ENCODE measurements at places on chromosomes 6 and 20.

GRCh38 chr6:107547451-107547840 is 57.5 kb downstream of the SOBP start:
- DNase-seq = no peak

DNA sequence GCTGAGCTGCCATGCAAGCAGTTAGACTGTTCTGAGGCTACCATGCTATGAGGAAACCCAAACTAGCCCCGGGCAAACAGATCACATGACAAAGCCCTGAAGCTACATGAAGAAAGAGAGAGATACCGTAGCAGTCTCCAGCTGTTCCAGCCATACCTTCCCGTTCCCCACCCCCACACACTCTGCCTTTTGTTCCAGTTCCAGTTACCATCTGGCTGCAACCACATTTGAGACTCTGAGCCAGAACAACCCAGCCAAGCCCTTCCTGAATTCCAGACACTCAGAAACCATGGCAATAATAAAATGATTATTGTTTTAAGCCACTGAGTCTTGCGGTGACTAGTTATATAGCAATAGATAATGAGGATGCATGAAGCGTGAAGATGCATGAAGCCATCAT is 28.3 kb downstream of the RIN2 start:
- DNase-seq = no peak

DNA sequence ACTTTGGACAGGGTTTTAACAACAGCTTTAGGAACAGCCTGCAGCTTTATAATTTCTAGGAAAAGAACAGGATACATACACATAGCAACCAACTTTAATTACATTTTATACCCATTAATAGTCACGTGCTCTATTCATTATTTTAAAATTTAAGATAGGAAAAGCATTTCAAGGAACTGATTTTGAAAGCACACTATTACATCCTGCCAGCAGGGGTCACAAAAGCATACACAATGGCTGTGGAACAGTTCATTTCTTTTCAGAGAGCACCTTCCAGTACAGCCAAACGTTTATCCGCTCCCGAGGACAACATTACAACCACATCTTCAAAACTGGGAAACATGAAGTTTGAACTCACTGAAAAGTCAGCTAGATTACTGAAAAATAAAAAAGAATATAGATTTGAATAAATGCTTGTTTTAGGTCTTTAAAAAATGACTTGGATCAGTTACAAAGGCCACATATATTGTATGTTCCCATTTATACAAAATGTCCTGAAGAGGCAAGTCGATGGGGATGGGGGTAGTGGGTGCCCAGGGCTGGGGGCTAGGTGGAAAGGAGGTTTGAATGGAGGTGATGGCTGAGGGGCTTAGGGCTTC is 104.6 kb upstream of the EXOC2 start:
- DNase-seq = no peak

GRCh38 chr6:17318435-17319165 is 37.4 kb downstream of the RBM24 start:
- no peak for DNase-seq

DNA sequence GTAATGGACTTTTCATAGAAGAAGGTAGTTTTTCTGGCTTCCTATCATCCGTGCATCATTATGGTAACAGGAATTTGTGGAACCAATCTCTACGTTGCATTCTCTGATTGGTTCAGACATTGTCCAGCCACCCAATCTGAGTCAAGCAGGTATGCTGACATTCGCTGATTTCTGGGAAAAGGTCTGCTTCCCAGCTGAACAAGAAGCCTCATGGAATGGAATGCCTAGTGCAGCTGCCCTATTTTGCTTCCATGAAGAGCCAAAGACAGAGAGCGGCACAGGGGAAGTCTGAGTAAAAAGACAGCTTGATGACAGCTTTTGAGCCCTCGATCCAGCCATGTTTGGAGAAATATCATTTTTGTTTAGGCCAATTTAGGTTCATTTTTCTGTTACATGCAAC is 38.5 kb upstream of the TXLNB start:
- DNase-seq = no peak

DNA sequence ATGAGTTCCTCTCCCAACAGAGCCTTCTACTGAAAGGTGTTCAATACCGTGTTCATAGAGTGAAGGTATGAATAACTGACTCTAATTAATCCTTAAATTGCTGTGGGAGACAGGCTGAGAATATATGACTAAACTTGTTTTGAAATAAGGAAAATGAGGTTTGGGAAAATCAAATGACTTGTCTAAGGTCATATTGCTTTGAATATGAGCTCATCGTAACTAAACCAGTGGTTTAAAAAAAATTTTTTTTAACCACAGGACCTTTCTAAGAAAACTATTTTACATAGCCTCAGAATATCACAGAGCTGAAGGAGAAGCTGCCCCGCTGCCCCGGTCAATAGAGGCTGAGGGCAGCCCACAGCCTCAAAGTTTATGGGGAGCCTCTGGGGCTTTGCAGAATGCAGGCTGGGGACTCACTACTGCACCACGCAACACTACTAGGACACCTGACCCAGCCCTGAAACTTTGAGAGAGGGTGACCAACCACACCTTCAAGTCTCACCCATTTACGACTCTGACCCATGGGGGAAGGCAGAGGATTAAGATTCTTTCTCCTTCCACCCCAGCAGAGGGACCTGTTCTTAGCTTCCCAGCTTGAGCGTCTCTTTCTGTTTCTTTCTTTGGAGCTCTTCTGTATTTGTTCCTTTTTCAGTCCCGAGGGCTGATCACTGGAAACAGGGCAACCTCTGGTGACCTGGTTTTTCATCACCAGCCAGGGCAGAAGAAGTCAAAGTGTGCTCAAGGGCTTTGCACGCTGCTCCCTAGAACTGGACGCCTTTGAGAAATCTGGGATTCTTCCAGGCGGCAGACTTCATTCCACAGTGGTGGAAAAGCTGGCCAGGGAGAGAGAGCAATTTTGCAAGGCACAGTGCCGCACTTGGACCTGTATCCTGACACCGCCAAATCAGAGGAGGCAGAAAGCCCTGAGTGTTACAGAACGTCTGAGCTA is 220.2 kb downstream of the ATXN1 start:
- DNase-seq = no peak

GRCh38 chr6:129844118-129844891 is 16.8 kb downstream of the TMEM244 start:
- no peak for DNase-seq

DNA sequence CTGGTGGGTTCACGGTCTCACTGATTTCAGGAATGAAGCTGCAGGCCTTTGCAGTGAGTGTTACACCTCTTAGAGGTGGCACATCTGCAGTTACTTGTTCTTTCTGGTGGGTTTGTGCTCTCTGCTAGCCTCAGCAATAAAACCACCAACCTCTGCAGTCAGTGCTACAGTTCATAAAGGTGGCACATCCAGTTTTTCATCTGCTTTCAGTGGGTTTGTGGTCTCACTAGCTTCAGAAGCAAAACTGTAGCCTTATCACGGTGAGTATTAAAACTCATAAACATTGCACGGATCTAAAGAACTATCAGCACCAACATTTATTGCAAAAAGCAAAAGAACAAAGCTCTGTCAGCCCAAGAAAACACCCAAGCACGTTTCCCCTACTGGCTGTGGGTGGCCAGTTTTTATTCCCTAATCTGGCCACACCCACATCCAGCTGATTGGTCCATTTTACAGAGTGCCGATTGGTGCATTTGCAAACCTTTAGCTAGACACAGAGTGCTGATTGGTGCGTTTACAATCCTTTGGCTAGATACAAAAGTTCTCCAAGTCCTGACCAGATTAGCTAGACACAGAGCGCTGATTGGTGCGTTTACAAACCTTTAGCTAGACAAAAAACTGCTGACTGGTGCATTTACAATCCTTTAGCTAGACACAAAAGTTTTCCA is 3.4 kb upstream of the TMEM14C start:
- DNase-seq = no peak

DNA sequence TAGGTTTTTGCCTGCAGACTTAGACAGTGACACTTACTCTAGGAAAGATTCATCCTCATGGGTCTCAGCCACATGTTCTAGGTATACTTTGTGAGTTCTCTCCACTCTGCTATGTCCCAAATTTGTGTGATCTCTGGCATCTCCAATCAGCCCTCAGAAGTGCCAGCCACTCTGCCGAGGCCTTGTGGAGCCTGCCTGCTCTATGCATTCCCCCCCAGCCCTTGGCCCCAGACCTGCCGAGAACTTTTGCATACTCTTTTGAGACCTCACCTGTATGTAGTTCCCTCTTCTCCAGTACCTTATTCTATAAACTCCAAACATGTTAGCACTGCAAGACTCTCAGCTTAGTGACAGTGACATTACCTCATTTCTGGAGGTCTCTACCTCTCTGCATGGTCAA is 2170.5 kb upstream of the DEFB115 start:
- no peak for DNase-seq

- DNase-seq = no peak
Measured at GRCh38 chr20:61120595-61121515, 131.2 kb upstream of the CDH4 start.

DNA sequence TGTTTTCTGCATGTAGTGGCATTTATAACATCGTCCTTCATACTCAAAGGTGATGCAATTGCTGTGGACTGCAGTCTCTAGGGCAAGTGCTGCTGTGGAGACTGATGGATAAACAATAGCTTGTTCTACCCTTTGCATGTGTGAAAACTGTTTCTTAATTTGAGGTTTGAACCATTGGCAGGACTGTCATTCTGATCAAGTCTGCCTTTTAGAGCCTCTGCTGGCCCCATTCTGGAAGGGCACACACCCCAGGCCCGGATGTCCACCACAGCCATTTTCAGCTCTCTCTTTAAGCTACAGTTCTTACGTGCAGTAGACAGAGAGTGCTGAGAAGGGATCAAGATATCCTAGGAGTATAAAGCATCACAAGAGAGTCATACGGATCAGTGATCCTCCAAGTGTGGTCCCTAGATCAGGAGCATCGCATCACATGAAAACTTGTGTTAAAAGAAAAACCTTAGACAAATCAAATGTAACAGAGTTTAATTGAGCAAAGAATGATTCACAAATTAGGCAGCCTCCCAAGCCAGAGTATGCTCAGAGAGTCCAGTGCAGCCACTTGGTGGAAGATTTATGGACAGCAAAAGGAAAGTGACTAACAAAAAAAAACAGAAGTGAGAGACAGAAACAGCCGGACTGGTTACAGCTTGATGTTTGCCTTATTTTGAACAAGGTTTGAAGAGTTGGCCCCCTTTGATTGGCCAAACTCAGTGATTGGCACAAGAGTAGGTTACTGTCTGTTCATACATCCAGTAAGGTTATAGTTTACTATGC is 52.0 kb downstream of the FRK start:
- DNase-seq = no peak

DNA sequence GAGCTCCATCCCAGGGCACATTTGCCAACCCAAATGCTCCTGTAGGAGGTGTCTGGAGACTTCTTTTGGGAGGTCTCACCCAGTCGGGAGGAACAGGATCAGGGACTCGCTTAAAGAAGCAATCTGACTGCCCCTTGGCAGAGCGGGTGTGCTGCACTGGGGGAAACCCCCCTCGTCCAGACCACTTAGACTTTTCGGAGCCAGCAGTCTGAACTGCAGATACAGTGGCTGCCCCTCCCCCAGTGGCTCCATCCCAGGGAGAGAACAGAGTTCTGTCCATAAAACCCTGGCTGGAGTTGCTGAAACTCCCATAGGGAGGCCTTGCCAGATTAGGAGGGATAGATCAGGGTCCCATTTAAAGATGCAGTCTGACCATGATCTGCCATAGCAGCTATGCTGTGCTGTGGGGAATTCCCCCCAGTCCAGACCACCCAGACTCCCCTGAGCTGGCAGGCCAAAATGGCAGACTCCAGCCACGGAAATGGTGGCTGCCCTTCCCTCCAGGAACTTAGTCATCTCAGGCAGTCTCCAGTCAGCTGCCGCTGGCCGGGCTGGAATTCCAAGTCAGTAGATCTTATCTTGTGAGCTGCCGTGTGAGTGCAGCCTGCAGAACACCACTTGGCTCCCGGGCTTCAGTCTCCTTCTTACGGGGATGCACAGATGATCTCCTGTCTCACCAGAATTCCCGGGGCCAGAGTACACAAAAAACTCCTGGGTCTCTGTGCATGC is 278.1 kb upstream of the SASH1 start:
- DNase-seq = no peak

DNA sequence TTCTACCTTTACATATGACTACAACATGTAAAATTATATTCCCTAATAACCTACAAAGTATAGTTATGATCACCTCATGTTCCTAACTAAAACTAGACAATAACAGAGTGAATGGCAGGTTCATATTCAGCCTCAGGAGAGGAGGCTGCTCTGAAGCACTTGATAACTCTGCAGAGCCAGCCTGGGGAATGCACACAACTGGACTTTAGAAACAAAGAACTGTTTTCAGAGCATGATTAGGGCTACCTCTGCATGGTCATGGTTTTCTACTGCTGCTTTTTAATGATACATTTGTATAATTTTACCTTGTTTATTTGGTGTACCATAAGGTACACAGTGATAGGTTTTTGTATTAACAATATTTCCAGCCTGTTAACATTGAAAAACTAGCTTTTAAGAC is 50.3 kb downstream of the TRPC4AP start:
- no peak for DNase-seq

GRCh38 chr6:144162977-144163376 is 12.7 kb downstream of the STX11 start:
- no peak for DNase-seq

- DNase-seq = no peak
Measured at GRCh38 chr20:4053071-4053919, 37.9 kb upstream of the RNF24 start.

- no peak for DNase-seq
Measured at GRCh38 chr6:12635813-12636212, 80.8 kb upstream of the PHACTR1 start.

DNA sequence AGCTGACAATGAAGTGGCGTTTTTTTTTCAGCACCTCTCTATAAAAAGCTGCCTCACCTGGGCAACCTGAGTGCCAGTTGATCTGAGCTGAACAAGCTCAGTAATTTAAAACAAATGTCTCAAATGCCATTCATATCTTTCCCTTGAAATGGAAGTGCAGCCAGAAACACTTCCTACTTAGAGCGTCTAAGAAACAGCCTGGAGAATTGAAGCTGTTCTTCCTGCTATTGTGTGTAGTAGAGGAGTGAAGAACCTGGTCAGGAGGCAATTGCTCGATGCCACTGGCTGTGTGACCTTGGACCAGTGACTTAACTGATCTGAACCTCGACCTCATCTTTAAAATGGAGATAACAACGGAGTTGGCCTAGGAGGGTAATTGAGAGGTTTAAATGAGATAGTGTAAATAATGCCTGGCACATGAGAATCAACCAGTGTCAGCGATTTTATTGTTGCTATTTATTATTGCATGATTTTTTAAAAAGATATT is 95.4 kb upstream of the FOXQ1 start:
- DNase-seq = no peak

All from cortex of kidney (tissue), 1 donor.